ENCODE measurements at places on chromosomes 6 and 20.
A peak's percentile ranks its signal among the peaks of the same experiment; 100 is the strongest.

- peak overlapping the region; percentile 4 for H3K27ac ChIP-seq
- peaks cover 11% of the 10 kb centered on the region for H3K36me3 ChIP-seq
- DNase-seq, result peak; percentile 54
- H3K4me3 ChIP-seq, result peak overlapping the region; percentile 68
- peaks cover 92% of the 10 kb centered on the region for H3K27me3 ChIP-seq
- H3K4me1 ChIP-seq, result peaks cover 32% of the 10 kb centered on the region
Observed at GRCh38 chr6:149990661-149991471, 27.1 kb downstream of the ULBP1 start.

GRCh38 chr20:5000263-5001173, 792 bp downstream of the SLC23A2 start:
- peak overlapping the region; percentile 82 for H3K4me3 ChIP-seq
- peaks cover 4% of the 10 kb centered on the region for H3K36me3 ChIP-seq
- peak; percentile 46 for DNase-seq
- peaks cover 8% of the 10 kb centered on the region for H3K27me3 ChIP-seq

GRCh38 chr20:42366626-42367025, 748.4 kb upstream of the CHD6 start:
- no peaks in the 10 kb centered on the region for H3K4me1 ChIP-seq
- no peak for DNase-seq
- H3K36me3 ChIP-seq, result no peaks in the 10 kb centered on the region
- H3K4me3 ChIP-seq, result no peak overlapping the region

DNA sequence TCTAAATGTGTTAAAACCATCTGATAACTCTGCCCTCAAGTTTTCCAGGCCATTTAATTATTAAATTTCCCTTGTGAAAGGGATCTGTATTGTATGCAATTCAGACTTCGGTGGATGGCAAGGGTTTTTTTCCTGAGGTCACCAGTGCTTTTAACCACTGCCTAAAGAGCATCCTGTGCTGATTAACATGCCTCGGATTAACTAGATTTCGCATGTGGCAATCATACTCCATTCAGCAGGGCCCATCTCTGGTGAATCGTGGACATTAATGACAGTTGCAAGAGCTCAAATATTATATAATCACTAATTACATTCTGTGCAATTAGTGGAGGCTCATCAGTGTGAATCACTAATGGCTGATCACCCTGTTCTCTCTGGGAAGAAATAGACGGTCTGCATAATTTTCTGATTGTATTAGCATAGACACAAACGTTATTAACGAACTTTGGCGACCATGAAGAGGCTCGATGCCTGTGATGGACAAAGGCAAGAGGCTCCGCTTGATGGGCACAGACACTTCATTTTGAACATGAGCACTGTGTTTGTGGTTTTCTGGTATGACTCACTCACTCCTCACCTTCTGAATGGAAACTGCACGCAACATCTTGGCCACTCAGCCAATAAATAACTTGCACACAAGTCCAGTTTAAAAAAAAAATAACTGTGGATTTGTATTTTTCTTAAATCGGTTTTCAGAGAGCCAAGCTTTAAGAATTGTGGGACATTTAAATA, 31.4 kb downstream of the LINC00237 start:
- H3K36me3 ChIP-seq, result no peaks in the 10 kb centered on the region
- H3K27me3 ChIP-seq, result peaks cover 25% of the 10 kb centered on the region
- H3K4me3 ChIP-seq, result no peak overlapping the region
- H3K27ac ChIP-seq, result no peak overlapping the region
- peaks cover 13% of the 10 kb centered on the region for H3K4me1 ChIP-seq

GRCh38 chr20:62787321-62787720, 9.0 kb upstream of the MRGBP start:
- no peak for DNase-seq
- H3K27ac ChIP-seq, result no peak overlapping the region
- H3K4me1 ChIP-seq, result peaks cover 12% of the 10 kb centered on the region
- no peaks in the 10 kb centered on the region for H3K27me3 ChIP-seq

- no peaks in the 10 kb centered on the region for H3K4me1 ChIP-seq
- H3K27me3 ChIP-seq, result no peaks in the 10 kb centered on the region
- no peaks in the 10 kb centered on the region for H3K36me3 ChIP-seq
- H3K4me3 ChIP-seq, result no peak overlapping the region
- DNase-seq, result no peak
- no peak overlapping the region for H3K27ac ChIP-seq
Observed at GRCh38 chr6:67717281-67717680, 917.8 kb upstream of the ADGRB3 start.

DNA sequence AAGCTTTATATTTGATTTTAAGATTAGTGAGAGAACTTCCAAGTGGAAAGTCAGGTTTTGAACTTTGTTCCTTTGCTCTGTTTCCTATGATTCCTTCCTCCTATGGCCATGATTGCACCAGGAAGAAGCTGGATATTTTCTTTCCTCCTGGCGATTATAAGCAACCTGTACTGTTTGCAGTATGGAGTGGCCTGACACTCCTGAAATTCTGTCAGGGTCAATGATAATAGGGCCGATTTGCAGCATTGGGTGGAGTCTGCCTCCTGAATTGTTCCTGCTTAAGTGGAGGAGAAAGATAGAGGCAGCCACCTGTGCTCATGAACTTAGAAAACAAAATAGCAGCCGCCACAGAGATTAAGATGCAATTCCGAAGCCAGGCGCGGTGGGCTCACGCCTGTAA, 9.8 kb upstream of the FAM217A start:
- no peak overlapping the region for H3K27ac ChIP-seq
- H3K4me3 ChIP-seq, result no peak overlapping the region
- no peaks in the 10 kb centered on the region for H3K36me3 ChIP-seq

DNA sequence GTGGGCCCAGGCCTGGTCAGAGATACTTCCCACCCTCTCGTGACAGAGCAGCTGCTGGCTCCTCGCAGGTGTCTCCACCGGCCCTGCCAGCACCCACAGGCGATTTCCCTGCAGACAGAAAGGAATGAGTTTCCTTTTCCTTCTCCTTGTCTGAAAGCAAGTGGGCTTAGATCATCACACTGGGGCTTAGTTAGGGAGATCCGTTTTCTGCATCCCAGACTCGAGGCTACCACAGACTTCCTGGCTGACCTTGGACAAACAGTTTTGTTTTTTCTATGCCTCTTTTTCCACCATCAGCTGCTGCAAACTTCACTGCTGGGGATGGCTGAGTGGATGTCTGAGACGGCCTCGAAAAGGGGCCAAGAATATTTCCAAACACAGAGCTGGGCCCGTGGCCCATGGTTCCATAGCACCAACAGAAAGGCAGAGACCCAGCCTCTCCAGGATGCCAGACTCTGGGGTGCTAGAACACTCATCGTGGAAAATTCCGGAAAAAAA, 86.5 kb downstream of the BANF2 start:
- no peak overlapping the region for H3K27ac ChIP-seq
- H3K4me3 ChIP-seq, result no peak overlapping the region

DNA sequence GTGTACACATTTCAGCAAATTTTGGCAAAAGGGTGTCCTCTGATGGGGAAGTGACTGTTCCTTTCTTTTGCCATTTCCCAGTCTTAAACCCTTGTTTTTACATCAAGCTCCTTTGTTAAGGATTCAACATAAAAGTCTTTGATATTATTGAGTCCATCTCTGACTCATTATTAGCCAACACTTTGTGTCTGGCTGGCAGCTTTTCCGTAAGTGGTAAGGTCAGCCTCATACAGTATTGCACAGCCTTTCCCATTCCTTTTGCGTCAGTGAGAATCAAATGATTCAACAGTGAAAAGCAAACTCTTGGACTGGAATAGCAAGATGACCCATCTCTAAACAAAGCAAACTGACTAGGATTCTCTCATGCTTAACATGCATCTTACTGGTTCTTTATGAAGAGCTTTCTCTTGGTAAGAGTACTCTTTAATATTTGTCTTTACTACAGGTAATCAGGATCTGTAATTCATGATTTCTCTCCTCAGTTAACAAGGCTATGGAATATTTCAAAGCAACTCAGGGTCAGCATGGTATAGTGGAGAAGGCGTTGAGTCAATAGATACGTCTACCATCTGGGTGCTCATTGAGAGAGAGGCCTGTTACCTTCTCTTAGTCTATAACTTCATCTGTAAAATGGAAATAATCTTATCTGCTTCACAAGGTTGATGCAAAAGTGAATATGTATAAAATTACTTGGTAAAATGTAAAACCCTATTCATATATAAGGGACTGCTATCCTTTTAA, 183.6 kb downstream of the PRL start:
- H3K36me3 ChIP-seq, result no peaks in the 10 kb centered on the region
- no peaks in the 10 kb centered on the region for H3K27me3 ChIP-seq
- DNase-seq, result no peak
- no peaks in the 10 kb centered on the region for H3K4me1 ChIP-seq

DNA sequence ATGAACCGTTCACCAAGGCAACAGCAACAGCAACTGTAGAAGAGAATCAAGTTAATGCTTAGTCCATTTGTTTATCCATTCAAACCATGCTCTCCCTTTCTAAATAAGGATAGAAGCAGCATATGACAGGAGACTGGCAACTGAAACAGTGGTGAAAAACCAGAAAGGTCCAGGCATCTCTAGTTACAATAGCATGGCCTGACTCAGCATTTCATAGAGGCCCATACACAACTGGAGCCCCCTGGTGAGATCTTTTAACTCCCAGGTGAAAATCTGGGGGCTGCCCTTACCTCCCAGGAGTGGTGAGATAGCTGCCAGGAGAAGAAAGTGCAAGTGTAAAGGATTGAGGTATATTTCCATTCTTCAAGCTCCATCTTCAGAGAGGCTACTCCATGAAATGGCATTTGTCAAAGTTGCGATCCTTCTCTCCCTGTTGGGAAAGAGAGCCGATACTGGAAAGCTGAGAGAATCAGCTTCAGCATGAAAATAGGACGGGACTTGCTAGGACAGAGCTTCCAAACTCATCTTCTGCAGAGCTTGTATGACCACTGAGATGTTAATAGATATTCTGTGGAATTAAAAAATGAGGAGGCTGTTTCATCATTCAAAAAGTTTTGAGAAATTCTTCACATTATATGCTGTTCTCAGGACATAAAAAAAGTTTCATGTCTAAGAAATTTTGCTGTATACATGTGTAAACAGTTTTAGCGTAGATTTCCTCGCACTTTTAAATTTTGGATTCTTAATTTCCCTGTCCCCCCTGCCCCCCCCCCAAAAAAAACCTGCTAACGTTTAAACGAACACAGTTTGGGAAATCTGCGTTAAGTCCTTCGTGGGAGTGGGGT, 10.9 kb upstream of the SLC2A12 start:
- H3K27ac ChIP-seq, result no peak overlapping the region
- DNase-seq, result no peak
- peaks cover 2% of the 10 kb centered on the region for H3K27me3 ChIP-seq
- H3K4me1 ChIP-seq, result no peaks in the 10 kb centered on the region
- H3K36me3 ChIP-seq, result no peaks in the 10 kb centered on the region

DNA sequence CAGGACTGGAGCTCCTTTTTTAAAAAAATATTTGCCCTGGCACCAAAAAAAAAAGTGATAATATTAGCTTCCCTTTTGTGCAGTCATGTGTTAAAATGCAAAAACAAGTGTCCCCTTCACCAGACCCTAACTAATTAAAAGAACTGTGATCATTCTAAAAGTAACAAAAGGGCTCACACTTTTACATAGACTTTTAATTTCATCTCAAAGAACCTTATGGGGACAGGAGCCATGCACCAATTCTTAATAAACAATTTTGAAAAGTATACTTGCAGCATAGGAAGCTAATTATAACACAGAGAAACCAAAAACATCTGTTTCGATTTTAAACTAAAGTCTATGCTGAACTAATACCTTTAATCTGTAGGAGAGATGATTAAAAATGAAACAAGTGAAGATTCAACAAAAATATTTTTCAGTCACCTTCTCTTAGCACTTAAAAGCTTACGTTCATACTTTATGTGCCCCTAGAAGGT, 17.3 kb downstream of the STX7 start:
- no peak overlapping the region for H3K4me3 ChIP-seq
- H3K4me1 ChIP-seq, result peaks cover 30% of the 10 kb centered on the region
- H3K27me3 ChIP-seq, result no peaks in the 10 kb centered on the region
- DNase-seq, result no peak

GRCh38 chr6:170405311-170405975, 98.9 kb downstream of the FAM120B start:
- H3K4me1 ChIP-seq, result peaks cover 2% of the 10 kb centered on the region
- peaks cover 3% of the 10 kb centered on the region for H3K27me3 ChIP-seq
- peaks cover 29% of the 10 kb centered on the region for H3K36me3 ChIP-seq

GRCh38 chr20:22810030-22810429, 225.1 kb upstream of the SSTR4 start:
- H3K27ac ChIP-seq, result no peak overlapping the region
- H3K27me3 ChIP-seq, result no peaks in the 10 kb centered on the region
- H3K4me3 ChIP-seq, result no peak overlapping the region

DNA sequence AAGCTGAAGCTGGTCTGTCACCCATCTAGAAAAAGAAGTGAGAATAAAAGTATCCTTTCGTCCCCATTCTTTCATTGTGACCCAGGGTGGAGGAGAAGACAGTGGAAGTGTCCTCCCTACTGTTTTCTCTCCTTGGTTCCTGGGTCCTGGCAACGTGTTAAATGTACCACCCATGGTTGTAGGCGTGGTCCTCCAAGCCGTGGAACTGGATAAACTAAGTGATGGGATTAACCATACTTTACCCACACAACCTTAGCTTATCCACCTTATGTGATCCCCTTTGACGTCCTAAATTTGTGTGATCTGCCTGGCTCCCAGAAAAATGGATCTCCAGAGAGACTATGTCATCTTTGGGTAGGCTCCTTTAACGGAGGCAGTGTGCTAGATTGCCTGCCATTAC, 47.4 kb downstream of the HLA-DPB1 start:
- H3K4me1 ChIP-seq, result peaks cover 11% of the 10 kb centered on the region
- DNase-seq, result no peak

DNA sequence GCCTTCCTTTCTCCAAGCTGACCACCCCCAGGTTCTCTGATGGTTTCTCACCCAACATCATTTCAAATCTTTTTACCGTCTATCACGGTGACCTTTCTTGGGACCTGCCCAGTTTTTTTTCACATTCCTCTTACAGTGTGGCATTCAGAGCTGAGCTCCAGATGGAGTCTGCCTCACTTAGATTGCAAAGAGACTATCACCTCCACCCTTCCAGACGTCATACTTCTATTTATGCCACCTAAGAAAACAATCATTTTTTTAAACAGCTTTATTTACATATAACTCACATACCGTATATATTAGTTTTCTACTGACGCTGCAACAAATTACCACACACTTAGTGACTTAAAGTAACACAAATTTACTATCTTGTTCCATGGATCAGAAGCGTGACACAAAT, 32.3 kb upstream of the CTNNBL1 start:
- peaks cover 2% of the 10 kb centered on the region for H3K36me3 ChIP-seq
- H3K27ac ChIP-seq, result no peak overlapping the region
- no peaks in the 10 kb centered on the region for H3K4me1 ChIP-seq
- no peak for DNase-seq

- peak overlapping the region; percentile 9 for H3K4me3 ChIP-seq
- no peak for DNase-seq
- H3K4me1 ChIP-seq, result peaks cover 10% of the 10 kb centered on the region
- no peaks in the 10 kb centered on the region for H3K36me3 ChIP-seq
- H3K27me3 ChIP-seq, result peaks cover 6% of the 10 kb centered on the region
Observed at GRCh38 chr6:125954735-125955339, 1.7 kb upstream of the HINT3 start.

DNA sequence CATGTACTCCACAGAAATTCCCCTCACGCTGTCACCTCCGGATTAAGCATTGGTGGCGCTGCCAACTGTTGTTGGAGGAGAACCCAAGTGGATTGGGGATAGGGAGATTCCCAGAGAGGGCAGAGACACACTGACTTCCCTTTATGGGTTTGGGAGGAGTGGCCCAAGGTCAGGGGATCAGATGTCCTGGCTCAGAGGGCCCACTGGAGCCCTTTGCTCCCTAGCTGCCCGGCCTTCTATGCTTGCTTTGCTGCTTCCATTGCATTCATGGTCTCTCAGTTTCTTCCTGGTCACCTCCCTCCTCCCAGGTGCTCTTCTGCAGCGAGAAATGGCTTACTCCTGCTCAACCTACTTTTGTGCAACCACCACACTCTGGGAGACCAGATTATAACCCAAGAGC, 14.3 kb downstream of the CUL9 start:
- H3K27ac ChIP-seq, result no peak overlapping the region
- no peak for DNase-seq
- no peak overlapping the region for H3K4me3 ChIP-seq
- no peaks in the 10 kb centered on the region for H3K4me1 ChIP-seq
- peaks cover 20% of the 10 kb centered on the region for H3K36me3 ChIP-seq
